Stimulated activated CD4-positive, alpha-beta T cell treated with anti-CD3 and anti-CD28 coated beads, TNF-alpha, amount 100 ng/mL, for 48 hours (primary cell): ENCODE measurements at places on chromosomes 11 and 22.

DNA sequence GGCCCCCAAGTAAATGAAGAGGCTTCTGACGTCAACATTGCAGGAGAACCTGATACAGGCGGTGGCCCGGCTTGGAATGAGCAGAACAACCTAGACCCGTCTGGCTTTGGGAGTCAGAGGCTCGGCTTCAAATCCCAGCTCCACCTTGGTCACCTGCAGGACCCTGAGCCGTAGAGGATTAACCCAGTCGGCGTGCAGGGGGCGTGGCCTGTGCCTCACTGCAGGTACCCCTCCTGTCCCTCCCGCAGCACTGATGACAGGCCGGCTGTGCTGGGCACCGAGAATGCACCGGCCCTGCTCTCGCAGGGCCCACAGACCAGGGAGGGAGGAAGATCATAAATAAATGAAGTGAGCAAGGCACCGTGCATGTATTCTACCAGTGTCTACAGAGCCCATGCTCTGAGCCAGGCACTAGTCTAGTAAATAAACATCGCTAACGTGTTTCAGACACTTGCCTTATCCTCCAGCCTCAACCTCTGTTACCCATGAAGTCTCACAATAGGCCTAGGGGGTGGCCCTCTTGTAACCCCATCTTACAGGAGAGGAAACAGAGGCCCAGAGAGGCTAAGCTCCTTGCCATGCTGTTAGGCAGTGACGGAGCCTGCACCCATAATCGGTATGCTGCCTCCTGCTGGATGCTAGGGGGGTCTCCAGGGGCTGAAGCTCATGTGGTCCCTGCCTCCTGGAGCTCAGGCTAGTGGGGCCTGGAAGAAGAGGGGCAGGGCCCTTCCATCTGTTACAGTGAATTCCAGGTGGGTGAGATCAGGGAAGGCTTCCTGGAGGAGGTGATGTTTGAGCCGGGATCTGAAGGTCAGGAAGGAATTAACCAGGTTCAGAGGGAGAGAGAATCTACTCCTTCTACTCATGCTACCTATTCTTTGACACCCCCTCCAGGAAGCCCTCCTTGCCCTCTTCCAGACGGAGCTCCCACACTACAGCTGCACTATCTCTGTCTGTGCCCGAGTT, 53.4 kb downstream of the RTL6 start:
- DNase-seq, result no peak

DNA sequence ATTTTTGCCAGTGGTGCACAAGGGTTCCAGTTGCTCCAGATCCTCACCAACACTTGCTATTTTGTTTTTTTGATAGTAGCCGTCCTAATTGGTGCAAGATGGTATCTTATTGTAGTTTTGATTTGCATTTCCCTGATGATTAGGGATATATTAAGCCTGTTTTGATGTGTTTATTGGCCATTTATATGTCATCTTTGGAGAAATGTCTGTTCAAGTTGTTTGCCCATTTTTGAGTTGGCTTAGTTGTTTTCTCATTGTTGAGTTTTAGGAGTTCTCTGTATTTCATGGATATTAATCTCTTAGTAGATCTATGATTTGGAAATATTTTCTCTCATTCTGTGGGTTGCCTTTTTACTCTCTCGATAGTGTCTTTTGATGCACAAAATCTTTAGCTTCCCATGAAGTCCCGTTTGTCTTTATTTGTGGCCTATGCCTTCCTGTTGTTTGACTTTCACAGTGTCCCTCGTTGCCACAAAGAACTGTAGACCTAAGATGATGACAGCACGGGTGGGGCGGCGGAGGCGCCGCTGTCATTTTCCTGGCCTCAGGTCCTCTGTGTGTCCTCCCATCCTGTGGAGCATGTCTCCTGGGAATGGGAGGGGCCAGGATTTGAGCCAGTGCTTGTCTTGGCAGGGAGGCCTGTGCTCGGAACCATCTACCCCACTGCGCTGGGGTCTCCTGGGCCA, 33.5 kb downstream of the LRP5 start:
- DNase-seq, result no peak

GRCh38 chr11:75925785-75926164, 110.8 kb downstream of the UVRAG start:
- DNase-seq, result no peak

- DNase-seq, result no peak
Observed at GRCh38 chr11:92512204-92512569, 287.6 kb downstream of the FAT3 start.

DNA sequence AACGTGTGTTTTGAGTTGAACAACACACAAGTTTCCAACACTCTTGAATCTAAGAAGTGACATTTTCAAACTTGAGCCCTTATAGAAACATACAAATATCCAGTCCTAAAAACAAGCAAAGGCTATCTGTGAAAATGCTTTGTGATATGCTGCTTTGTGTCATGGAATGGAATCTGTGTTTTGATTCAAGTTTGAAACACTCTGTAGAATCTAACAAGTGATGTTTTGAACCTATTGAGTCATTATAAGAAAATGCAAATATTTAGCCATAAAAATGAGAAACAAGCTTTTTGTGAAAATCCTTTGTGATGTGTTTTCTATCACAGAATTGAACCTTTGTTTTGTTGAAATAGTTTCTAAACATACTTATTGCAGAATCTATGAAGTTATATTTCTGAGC, 105.7 kb upstream of the VPREB1 start:
- no peak for DNase-seq

GRCh38 chr11:109584001-109584972, 162.3 kb downstream of the C11orf87 start:
- DNase-seq, result no peak

DNA sequence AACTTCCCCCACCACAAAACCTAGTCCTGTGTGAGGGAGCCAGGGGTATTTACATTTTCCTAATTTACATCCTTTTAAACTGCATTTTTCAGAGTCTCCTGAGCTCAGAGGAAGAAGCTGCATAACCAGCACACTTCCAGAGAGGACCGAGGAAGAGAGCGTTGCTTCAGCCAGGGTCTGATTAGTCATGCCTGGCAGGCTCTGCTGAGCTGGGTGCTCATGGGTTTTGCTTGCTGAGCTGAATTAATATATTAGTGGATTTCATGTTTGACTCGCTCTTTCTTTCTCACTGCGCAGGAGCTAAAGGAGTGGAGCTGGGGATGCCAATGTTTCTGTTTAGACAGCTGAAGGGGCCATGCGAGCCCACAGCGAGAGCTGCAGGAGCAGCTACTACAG, 539.3 kb upstream of the B3GAT1 start:
- no peak for DNase-seq

GRCh38 chr22:27080036-27080578, 422.7 kb downstream of the MIAT start:
- no peak for DNase-seq

GRCh38 chr11:76313913-76314740, 66.8 kb downstream of the THAP12 start:
- no peak for DNase-seq

- no peak for DNase-seq
Observed at GRCh38 chr11:36817336-36817965, 219.4 kb upstream of the RAG2 start.

GRCh38 chr22:48738204-48738980, 1089.3 kb downstream of the BRD1 start:
- DNase-seq, result no peak

DNA sequence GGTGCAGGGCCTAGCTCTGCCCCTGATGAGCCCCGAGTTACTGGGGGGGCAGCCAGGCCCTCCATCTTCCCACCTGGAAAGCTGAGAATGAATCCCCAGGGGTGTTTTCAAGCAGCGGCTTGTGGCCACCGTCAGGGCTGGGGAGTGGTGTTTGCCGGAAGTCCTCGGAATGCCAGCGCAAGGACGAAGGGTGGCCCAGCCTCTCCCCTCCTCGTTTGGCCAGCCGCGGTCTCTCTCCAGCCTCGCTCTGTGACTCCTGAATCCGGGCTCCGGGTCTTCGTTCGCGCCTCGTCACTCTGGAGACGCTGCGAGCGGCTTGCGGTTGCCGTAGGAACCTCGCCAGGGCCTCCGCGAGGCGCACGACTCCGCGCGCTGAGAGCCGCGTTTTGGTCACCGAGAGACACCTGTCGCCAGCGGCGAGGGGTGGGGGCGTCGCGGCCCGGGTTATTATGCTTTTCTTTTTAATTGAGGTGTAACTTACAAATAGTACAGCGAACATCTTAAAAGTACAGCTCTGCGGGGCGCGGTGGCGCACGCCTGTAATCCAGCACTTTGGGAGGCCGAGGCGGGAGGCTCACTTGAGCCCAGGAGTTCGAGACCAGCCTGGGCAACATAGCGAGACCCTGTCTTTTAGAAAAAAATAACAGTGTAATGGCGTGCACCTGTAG, 6.3 kb upstream of the KDELR3 start:
- DNase-seq, result peak; percentile 39
